Nephron progenitor cell (in vitro differentiated cells): ENCODE measurements at places on chromosomes 6 and 20.

DNA sequence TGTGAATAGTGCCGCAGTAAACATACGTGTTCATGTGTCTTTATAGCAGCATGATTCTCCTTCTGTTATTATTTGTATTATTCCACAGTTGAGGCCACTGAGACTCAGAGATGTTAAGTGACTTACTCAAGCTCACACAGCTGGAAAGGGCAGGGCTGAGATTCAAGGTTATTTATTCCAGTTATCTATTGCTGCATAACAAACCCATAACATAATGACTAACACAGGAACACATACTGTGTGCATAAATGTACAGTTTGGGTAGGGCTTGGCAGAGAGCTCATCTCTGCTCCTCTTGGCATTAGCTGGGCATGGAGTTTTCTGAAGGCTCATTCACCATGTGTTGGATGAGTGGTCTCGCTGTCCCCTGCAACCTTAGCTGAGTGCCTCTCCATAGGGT lies 68.8 kb downstream of the STK35 start:
- no peak for DNase-seq

GRCh38 chr20:1711266-1711665 lies 53.7 kb upstream of the SIRPG start:
- DNase-seq = no peak

DNA sequence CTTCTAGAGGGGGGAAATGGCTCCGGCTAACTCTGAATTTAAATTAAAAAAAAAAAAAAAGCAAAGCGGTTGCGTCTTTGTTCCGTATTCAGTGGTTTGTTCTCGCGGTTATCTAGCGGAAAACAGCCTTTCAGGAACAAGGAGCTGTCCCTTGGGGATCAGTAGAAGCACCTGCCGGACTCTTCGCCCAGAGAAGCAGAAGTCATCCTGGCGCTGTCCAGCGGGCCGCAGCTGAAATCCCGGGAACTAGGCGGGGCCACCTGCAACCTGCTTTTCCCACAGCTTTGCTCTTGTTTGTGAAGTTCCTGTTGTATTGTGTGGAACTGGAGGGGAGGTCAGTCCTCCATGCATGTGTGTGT lies 43.9 kb upstream of the GJE1 start:
- DNase-seq = peak; percentile 36

DNA sequence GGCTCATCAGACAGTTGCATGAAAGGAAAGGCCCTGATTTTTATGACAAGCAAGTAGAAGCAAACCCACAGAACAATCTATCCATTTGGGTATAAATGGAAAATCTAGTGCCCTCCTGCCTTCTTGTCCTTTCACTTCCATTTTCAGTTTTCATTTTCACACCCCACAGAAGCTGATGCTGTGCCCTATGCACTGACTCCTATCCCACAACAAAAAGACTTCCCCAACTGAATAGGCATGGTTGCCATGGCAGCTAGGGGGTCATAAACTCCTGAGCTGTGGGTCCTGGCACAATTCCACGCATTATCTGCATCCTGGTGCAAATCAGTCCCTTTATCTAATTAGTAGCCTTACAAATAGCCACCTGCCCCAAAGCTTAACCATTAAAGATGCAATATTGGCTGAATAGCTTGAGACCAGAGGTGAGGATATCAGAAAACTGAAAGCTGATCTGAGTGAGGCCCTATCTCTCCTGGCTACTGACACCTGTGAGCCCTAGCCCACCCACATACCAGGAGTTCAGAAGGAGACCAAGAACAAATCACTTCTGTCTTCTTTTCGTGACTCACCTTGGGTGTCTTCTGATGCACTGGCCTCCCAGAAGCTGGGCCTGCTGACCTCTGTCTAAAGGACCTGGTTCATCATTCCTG lies 34.9 kb upstream of the HEY2 start:
- no peak for DNase-seq

- no peak for DNase-seq
Observed at GRCh38 chr20:44571362-44571988, 10.9 kb upstream of the PKIG start.

- no peak for DNase-seq
Observed at GRCh38 chr20:52748990-52749389, 223.2 kb upstream of the TSHZ2 start.

DNA sequence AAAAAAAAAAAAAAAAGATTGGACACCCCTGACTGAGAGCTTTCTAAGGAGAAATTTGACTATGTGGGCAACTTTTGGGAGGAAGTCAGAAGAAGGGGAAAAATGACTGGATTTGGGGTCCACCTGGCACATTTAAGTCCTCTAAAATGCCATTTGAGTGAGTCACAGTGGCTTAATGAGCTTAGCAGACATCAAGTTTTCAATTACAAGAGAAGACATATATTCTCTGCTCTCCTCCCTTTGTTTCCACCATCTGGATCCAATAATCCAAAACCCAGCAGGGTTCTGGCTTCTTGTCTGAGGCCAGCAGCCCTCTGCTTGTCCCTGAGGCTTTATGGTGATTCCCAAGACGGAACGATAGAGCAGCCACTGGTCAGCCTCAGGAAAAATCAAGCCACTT lies 6.9 kb downstream of the PI3 start:
- no peak for DNase-seq

DNA sequence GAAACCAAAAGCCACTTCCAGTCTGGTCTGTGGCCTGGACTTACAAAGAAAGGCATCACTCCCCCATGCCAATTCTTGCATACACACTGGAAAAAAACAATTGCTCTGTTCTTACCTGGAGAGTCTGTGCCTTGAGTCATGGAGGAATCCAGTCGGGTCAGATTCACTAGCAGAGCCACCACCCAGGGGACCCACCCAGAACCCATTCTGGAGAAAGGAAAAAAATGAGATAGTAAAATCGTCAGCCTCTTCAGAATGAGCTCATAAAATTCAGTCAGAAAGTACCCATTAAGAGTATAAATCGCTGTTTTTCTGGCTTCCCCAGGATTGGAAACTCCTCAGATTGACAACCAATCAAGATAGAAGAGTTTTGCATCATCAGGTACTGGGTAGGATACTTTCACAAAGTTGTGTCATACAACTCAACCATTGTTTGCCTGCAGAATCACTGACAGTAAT lies at the start of gene HLA-DOB:
Gene HLA-DOB (minus strand): TSS at position 257 of the 459 bp plus-strand sequence. CDS start 51 bp downstream, at position 206.
- no peak for DNase-seq

DNA sequence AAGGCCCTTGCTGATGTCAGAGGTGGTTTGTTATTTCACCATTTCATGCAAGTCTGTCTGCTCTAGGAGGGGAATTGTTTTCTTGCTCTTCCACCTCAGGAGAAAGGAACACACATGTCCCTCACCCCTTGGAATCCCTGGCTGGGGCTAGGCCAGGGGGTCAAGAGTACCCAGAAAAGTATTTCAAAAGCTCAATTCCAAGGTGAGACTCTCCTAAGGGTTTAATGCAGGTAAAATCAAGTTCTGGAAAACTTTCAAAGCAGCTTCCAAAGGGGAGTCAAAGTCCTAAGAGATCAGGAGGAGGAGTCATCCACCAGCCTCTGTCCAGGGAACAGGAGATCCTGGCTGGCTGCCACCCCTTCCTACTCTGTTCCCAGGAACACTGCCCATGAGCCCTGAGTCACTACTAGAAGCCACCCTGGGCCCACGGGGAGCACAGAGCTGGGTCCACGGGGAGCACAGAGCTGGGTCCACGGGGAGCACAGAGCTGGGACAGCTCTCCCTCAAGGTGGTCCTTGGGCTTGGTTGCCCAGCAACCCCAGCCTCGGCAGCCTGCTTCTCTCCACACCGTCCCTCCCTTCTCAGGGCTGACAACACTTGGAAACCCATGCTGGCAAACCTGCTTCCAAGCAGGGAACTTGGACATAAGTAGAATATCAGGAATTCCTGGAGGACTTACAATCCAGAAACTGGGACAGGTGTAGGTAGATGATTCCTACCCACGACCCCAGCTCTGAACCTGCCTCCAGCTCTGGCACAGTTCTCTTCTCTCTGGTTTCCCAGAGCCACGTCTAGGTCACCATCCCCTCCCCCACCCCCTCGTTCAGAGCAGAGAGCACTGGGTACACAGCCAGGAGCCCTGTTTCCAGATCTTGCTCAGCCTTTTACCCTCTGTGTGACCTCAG lies 35.3 kb upstream of the CDKN1A start:
- DNase-seq = no peak

DNA sequence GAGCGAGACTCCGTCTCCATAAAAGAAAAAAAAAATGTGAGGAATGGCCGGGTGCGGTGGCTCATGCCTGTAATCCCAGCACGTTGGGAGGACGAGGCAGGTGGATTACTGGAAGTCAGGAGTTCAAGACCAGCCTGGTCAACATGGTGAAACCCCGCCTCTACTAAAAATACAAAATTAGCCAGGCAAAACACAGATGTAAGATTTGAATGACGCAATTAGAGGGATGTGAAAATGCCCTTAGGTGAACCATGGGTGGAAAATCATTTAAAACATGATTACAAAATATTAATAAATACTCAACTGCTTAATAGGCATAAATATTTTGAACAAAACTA lies 20.9 kb downstream of the COL9A3 start:
- DNase-seq = no peak

DNA sequence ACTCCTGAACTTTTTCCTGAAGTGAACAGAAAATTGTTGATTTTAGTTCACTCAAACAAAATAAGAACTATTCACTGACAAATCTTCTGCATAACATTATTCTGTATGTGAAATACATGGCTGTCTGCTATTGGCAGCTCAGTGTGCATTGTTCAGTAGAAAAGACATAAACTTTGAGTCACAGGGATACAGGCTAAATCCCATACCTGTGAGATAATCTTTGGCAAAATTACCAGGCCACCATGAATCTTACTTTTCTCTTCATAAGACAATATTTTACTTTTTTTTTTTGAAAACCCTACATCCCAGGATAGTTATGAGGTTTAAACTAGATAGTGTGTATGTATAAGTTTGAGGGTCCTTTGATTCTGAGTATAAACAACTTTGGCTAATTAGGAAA lies 224.8 kb downstream of the GRM1 start:
- no peak for DNase-seq

DNA sequence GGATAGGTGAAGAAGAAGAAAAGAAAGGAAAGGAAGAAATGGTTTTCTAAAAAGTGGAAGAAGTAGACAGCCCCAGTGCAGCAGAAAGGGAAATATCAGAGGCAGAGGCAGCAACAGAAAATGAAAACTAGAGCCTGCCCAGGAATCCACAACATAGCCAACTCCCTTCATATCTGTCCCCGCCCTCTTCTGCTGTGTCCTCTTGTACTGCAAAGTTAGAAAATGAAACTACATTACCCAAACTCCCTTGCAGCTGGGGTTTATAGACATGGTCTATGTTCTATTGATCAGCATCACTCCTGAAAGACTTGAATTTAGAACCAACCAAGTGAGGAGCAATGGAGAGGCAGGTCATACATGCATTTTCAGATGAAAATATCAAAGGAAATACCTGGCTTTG lies 200.5 kb upstream of the PHACTR1 start:
- no peak for DNase-seq
